ENCODE measurements at places on chromosomes 3 and 15.

DNA sequence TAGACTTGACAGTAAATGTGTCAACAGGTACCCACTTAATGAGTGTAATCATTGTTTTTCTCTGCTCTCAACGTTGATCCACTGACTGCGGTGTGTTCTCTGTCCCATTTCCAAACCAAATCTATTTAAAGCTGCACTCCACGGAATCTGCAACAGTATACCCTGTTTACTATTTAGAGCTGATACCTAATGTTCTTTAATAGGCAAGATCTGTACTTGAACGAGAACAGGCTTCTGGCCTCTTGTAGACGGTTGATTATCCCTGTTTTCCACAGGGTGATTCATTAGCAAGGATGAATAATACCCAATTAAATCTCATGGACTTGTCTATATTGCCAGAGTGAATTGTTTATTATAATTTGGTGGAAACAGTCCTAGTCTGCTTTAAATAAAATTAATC lies 189.9 kb downstream of the LPP start:
- DNase-seq: no peak

- no peak for DNase-seq
Measured at GRCh38 chr3:149535333-149535685, 60.8 kb downstream of the TM4SF4 start.

DNA sequence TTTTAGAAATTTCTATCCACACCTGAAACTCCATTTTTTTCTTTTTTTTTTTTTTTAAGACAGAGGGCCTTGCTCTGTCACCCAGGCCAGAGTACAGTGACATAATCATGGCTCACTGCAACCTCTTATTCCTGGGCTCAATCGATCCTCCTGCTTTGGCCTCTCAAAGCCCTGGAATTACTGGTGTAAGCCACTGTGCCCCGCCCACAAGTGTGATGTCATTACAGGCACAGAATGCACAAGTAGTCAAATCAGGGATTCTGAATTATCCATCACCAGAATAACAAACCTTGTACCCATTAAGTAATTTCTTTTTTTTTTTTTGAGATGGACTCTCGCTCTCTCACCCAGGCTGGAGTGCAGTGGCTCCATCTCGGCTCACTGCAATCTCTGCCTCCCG lies 1.9 kb downstream of the UQCRC1 start:
- no peak for DNase-seq

DNA sequence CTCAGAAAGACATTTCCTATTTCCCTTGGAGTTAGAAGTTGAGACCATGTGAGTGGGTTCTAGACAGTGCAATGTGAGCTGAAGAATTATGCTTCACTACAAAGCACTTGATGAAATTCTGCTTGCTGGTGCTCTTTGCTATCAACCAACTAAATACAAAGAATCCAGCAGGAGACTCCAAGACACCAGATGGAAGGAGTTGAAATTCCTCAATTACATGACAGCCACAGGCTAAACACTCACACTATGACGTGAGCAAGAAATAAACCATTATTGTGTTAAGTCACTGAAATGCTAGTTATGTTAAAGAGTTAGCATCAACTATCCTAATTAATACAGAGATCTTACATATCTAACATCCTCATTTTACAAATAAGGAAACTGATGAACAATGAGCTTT lies 8.2 kb upstream of the MAP4 start:
- DNase-seq: no peak

- no peak for DNase-seq
Measured at GRCh38 chr3:54520060-54520459, 397.7 kb downstream of the CACNA2D3 start.

GRCh38 chr3:70053293-70053692 lies 53.8 kb downstream of the SAMMSON start:
- DNase-seq: no peak

- DNase-seq: no peak
Measured at GRCh38 chr3:86234506-86235254, 756.3 kb downstream of the VGLL3 start.

DNA sequence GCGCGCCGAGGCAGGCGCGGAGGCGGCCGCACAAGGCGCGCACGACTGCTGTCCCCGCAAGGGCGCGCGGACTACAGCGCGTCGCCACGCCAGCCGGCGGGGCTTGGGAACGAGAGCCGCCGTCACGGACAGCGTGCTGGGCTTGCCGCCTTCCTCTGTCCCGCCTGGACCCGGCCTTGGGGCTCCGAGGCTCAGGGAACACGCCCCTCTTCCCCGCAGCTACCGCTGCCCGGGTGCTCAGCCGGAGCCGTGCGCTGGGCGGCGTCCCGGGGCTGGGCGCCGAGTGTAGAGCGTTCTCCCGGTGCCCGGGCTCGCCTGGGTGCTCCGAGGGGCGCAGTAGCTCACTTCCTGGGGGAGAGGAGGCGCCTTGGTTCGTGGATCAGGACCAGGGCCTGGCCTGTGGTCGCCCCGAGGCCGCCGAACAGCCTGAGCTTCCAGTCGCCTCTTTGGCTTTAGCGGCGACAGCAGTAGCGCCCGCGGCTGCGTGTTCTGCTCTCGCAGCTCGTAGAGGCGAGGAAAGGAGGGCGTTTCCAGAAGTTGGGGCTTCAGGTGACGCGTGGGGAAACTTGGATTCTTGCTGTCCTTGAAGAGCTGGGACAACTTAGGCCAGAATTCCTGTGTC lies 226.7 kb upstream of the C2CD4B start:
- DNase-seq: no peak

- no peak for DNase-seq
Measured at GRCh38 chr3:153289334-153289808, 127.3 kb downstream of the RAP2B start.

GRCh38 chr3:123821920-123822319 lies 62.2 kb downstream of the MYLK start:
- no peak for DNase-seq

DNA sequence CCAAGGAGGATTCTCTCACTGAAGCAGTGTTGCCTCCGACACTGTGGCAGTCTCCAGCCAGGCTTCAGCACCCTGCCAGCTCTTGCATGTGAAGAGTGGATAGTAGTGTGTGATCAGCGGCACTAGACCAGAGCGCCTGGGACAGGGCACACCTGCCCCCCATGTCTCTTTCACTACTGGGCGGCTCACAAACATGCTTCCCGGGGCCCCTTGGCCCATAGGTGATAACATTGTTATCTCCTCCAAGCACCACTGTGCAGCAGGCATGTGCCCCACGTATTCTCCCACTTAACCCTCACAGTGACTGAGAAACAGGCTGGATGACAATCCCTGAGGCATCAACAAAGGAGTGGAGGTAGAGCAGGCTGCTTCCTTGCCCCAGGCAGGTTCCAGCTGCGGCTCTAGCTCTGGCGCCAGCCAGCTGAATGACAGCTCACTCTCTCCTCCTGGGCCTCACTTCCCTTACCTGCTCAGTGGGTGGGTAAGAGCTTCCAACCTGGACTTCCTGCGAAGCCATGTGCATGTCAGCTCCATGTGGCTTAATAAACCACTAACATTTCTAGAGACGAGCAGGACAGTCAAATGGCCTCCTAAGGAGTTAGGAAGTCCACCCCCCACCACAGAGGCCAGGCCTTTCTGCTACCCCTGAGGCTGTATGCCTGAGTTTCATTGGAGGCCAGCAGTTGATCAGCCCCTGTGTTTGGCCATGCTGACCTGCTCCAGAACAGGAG lies 37.8 kb downstream of the KLF13 start:
- DNase-seq: no peak

- no peak for DNase-seq
Measured at GRCh38 chr3:166205158-166205557, 367.9 kb upstream of the BCHE start.

- DNase-seq: no peak
Measured at GRCh38 chr3:70231266-70231701, 81.2 kb downstream of the MDFIC2 start.

DNA sequence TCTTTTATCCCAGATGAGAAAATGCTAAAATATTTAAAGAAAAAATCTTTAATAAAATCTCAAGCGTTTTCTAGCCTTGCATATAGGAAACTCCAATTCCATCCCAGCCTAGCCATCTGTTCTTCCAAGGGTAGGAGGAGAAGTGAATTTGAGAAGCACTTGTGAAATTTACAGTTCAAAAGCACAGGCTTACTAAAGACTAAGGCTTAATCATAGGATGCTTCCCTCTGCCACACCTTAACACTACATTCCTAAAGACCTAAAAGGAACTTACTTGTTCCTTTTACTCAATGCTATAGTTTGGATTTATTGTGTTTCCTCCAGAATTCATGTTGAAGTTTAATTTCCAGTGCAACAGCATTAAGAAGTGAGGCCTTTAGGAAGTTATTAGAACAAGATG lies 764.8 kb upstream of the CADM2 start:
- no peak for DNase-seq

- peak; percentile 15 for DNase-seq
Measured at GRCh38 chr3:27220166-27220565, 149.0 kb downstream of the NEK10 start.

DNA sequence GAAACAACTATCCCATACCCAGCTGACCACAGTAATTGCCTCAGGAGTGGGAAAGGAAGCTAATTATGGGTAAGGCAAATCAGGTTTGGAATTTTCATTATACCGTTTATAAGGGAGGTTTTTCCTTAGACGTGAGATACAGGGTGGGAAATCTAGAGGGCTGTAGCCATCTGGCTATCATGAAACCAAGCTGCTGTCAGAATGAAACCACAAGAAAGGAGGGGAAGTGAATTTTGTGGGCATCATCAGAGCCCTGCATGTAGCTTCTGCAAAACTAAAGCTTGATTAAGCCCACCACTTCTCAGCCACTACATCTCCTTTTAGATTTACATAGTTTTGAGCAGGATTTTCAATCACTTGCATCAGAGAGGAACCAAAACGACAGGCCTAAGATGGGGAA lies 893.5 kb downstream of the TUSC7 start:
- no peak for DNase-seq

GRCh38 chr3:178901204-178901603 lies 170.4 kb downstream of the ZMAT3 start:
- DNase-seq: no peak

DNA sequence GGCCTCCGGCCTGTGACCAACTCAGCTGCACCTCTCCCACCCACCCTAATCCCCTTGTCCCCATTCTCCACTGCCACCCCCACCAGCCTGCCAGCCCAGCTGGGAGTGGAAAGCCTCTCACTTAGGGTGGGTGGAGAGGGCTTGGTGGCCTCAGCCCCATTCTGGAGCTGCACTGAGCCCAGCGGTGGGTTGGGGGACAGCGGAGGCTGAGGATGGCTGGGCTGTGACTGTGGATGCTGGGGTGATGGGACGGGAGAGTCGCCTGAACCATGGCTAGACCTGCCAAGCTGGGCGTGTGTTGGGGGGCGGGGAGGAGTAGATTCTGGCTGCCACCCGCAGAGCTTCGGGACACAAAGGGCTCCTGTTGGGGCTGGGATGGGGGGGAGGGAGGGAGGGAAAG lies 1.8 kb downstream of the CLCN2 start:
- no peak for DNase-seq

DNA sequence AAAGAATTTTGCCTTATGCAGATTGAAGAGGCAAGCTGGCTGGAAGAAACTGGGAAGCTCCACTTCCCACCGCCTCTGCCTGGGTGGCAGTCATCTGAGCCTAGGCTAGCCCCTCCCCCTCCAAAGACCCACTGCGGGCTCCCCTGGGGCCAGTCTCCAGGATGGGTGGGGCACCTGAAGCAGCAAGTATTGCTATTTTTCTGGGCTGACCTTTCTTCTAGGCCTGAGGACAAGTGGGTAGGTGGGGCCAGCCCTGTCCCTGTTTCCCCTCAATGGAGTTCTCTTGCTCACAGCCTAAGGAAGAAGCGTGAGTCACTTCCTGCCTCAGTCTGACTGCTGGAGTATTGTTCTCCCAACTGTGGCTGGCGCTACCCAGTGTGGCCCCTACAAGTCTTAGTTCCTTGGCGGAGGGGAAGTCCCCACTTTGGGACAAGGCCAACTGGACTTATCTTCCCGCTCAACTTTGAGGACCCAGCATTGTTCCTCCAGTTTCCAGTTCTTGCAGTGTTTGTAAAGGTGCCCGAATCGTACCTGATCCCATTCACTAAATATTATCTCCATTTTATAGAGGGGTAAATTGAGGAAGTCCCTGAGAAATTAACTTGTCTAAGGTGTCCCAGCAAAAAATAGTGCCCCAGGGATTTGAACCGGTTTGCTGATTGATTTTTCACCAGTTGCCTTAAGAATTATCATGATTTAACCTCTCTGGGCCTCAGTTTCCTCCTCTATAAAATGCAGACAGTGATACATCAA lies 1.4 kb downstream of the FURIN start:
- no peak for DNase-seq

DNA sequence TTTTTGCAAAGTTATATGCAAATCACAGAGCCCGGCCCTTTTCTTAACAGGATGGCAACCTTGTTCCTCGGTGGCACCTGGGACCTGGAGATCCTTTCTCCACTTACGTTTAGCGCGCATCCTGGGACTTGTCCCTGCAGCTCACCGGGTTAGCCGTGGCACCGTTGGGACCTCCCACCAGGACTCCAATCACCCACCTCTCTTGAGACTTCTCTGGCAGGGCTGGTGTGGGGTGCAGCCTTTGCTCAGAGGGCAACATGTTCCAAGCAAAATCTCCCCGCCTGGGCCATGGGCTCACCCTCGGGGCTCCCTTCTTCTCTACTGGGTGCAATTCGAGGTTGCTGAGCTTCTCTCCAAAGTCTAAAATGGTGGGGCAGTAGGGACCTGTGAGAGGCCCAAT lies 211.9 kb upstream of the UMPS start:
- no peak for DNase-seq

GRCh38 chr3:13479332-13479581 lies 849 bp upstream of the HDAC11 start:
- no peak for DNase-seq
